ENCODE measurements at places on chromosomes 6 and 20. TPM values are rescaled to one million over a fixed set of nuclear protein-coding genes. Genes with fewer than 3 reads are reported as not detected.

NKX2-2 gene
- total RNA-seq = not detected

SCRT2 gene
- not detected for total RNA-seq

DNA sequence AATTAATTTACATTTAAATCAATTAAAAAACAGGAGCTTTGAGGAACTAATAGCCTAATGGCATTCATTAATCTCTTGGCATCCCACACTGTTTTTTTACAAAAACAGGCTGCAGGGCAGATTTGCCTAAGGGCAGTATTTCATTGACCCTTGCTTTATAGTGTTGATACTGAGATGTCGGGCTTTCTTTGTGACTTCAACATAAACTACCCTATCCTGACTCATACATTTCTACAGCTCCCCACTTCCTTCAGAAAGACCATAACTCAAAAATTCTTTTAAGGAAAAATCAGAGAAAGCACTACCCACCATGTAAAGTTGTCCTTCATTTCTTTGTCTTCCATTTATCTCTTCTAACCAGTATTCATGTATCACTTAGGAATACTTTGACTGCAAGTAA lies 92.2 kb upstream of the NT5E start:
- DNase-seq = no peak

- DNase-seq = no peak
These were observed 146.9 kb upstream of the C6orf118 start for GRCh38 chr6:165456286-165456685.

DNA sequence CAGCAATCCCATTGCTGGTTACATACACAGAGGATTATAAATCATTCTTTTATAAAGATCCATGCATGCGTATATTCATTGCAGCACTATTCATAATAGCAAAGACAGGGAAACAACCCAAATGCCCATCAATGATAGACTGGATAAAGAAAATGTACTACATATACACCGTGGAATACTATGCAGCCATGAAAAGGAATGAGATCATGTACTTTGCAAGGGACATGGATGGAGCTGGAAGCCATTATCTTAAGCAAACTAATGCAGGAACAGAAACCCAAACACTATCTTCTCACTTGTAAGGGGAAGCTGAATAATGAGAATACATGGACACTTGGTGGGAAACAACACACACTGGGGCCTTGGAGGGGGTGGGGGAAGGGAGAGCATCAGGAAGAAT lies 529.7 kb downstream of the TBC1D32 start:
- DNase-seq = no peak

DHX35 gene
- total RNA-seq = 9.5 TPM

GRCh38 chr6:151026041-151026663 lies 160.7 kb downstream of the MTHFD1L start:
- DNase-seq = no peak

DNA sequence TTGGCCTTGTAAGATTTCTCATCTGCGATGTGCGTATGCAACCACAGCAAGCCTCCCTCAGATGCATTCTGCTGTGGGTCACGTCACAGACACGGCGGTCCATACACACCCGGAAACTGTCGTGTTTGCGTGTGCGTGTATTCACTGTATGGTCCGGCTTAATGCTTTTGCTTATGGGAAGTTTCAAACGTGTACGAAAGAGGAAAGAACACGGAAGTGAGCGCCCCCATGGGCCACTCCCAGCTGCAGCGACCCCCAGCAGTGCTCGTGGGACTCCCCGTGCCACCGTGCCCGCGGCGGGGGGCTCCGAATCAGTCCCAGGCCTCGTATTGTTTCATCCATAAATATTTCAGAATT lies 10.2 kb downstream of the DLL1 start:
- DNase-seq = no peak

ZBTB12 gene
- total RNA-seq = 2.7 TPM

DNA sequence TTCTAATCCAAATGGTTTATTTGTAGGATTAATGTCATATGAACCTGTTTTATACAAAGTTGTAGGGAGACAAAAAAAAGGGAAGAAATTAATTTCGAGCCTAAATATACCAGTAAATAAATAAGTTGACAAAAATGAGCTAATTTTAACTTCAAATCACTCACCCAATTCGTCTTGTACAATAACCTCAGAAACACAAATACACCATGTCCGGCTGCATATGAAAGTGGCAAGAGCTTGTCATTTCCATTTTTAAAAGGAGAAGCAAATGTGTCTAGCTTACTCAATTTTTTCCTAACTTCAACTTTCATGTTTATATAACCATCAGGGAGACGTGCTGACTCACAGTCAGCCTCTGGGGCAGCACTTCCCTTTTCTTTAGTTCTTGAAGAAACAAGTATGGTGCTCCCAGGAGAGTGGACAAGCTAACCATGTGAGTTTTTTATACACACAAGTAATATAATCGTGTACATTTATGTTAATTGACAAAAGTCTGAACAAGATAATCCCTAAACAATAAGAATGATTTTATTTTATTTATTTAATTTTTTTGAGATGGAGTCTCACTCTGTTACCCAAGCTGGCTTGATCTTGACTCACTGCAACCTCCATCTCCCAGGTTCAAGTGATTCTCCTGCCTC lies 55.5 kb upstream of the SGK1 start:
- DNase-seq = peak; percentile 74

- DNase-seq = no peak
These were observed 519.2 kb downstream of the UTRN start for GRCh38 chr6:144804246-144804790.

- no peak for DNase-seq
These were observed 294.7 kb downstream of the ZNF217 start for GRCh38 chr20:53298911-53299310.

DNA sequence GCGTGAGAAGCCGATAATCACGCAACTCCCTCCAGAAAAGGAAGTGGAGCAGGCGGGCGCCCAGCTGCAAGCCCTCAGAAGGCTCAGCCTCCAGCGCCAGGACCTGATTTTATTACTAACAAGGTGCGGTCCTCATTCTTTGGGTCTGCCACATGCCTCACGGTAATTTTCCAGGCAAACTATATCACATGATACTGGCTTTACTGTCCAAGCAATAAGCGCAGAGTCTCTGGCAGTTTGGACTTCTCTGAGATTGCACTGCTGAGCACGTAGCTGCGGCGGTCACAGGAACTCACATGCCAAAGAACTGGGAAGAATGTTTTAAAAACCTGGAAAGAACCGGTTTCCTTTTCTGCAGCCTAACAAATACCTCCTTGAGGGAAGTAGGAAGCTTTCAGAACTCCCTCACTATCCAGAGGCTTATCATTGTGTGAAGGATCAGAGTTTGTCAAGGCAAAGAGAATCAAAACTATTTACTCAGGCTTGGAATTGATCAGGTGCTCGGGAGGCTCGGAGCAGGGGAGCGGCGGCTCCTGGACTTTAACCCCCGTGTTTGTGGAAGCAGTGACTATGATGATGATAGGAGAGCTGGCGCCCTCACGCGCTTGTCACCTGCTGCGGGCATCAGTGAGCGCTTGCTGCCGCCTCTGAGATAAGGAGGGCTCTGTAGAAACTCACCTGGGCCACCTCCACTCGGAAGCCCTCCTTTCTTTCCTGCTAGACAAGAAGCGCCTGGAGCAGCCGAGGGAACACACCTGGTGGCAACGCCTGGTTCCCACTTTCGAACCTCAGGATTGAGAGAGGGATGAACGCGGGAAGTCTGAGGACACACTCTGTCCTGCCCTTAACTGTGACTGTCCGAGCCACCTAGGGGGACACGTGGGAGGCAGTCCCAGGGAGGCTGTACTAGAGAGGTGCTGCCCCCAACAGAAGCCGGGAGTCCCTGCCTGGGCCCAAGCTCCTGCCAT lies 27.2 kb upstream of the SYNJ2 start:
- peak; percentile 56 for DNase-seq

DNA sequence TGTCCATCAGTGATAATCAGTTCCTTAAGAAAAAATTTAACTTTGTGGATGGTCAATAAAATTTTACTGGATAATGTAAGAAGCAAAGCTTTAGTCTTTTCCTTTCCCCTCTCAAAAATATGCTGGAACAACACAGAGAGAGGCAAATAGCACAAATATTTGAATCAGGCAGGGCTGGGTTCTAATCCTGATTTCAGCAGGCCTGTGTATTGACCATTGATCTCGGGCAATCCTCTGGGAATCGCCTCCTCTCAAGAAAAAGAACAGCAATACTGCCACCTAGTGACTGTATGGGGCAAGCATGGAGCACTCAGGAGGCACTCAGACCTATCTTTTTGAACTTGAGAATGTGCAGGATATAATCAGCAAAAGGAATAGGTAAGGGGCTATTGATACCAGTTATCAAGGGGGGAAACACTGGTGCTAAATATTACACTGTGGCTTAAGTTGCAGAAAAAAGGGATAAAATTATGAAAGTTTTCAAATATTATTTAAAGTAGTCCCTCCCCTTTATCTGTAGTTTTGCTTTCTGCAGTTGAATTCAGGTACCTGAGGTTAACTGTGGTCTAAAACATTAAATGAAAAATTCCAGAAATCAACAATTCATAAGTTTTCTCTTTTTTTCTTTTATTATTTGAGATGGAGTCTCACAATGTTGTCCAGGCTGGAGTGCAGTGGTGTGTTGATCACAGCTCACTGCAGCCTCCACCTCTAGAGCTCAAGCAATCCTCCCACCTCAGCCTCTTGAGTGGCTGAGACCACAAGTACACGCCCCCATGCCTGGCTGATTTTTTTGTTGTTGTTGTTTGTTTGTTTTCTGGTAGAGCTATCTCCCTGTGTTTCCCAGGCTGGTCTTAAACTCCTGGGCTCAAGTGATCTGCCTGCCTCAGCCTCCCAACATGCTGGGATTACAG lies 91.8 kb upstream of the NHSL1 start:
- DNase-seq = peak; percentile 53

- DNase-seq = no peak
These were observed 641 bp downstream of the TEAD3 start for GRCh38 chr6:35496036-35496840.

KIF25 gene
- not detected for total RNA-seq

NNAT gene
- total RNA-seq = 1.0 TPM

GRCh38 chr6:117264692-117265409 lies 507 bp upstream of the VGLL2 start:
- peak; percentile 17 for DNase-seq

DNA sequence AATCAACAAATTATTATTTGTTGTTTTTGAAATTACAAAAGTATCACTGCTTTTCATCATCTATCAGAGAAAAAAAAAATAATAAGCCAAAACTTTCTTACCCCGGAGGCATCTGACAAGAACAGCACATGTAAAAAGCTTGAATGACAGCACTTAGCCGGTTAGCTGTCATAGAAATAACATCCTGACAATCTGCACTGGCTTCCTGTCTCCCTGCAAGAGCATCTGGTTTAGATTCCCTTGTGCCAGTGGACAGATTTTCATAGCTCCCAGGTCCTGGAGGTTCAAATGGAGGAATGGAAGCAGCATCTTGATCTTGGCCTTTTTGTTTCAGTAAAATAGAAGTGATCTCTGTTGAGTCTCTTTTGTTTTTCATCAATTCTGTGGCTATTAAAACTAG lies 74.8 kb downstream of the HACE1 start:
- no peak for DNase-seq

- peak; percentile 72 for DNase-seq
These were observed 582.2 kb upstream of the FLRT3 start for GRCh38 chr20:14919501-14920081.

DNA sequence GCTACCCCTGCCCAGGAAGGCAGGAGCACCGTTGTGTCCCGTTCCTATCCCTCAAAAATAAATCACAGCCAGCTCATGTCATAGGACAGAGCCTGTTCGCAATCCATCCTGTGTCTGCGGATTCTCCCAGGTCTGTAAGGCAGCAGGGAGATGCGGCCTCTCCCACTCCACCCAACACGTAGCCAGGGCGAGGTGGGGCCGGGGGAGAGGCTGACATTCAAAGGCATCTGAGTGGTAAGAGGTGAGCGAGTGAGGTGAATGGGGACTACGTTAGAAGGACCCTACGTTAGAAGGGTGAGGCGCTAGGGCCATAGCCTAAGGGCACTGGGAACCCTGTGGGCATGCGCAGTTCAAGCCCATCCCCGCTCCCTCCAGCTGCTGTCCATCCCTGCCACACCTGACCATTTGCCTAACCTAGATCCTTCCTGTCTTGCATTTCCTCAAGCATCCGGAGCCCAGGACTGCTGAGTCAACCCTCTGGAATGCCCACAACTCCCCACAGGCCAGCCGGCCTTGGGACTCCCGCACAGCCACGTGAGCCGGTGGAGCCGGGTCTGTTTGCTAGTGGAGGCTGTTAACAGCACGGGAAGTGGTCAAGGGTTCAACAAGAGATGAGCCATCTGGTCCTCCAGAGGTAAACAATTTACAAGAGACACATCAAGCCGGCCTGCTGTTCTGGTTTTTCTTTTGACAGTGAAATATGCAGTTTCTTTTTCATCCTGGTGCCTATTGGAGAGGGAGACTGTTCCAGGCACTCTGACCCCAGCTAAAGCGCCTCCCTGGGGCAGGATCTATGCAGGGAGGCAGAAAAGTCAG lies 45.9 kb downstream of the RIPOR3 start:
- peak; percentile 95 for DNase-seq

SFTA2 gene
- not detected for total RNA-seq

HMGN3 gene
- 25.0 TPM for total RNA-seq

GRCh38 chr20:23624324-23624691 lies 13.4 kb downstream of the CST3 start:
- DNase-seq = peak; percentile 52

DNA sequence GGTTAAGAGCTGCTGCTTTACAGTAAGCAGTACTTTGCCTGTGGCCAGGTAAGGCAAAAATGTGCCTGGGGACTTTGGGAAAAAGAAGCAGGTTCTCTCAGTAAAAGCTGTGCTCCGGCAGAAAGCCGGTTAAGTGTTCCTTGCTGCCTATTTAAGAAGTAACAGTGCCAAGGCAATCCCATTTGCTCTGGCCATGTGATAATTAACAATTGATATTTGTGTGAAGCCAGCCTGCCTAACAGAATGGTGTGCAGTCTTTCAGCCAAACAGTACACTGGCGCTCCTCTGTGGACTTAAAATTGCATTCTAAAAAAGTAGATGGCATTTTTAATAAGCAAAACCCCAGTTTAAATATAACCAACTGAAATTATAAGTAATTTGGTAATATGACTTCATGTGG lies 430.3 kb downstream of the PLCB1 start:
- DNase-seq = no peak

GRCh38 chr6:132101535-132101934 lies 150.4 kb upstream of the CCN2 start:
- DNase-seq = no peak

QRSL1 gene
- total RNA-seq = 10.8 TPM

GRCh38 chr6:39865011-39865888 lies 69.0 kb downstream of the MOCS1 start:
- DNase-seq = peak; percentile 31

- DNase-seq = no peak
These were observed 67.7 kb downstream of the SLC16A10 start for GRCh38 chr6:111154981-111155380.

- DNase-seq = no peak
These were observed 72.4 kb upstream of the BTBD3 start for GRCh38 chr20:11845340-11845739.

FAM162B gene
- total RNA-seq = not detected

- DNase-seq = no peak
These were observed 1.5 kb downstream of the LIN28B start for GRCh38 chr6:104958178-104959025.

DNA sequence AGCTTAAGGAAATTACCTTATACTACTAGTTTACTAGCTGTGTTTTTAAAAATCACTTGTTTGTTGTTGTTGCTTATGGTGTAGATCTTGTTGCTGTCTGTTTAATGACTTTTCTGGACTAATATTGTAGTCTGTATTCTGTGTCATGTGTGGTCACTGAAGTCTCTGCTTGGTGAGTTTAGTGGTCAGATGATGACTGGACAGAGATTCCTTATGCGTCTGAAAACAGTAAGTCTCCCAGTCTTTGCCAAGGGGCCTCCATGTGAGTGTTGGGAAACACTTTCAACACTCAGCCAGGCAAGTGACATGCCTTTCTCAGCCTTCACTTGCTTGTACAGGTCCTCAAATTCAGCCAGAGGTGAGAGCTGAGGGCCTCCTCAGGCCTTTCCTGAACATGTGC lies 256.9 kb upstream of the RNF24 start:
- DNase-seq = peak; percentile 56
